ENCODE measurements at places on chromosomes 2 and 18.
A peak's percentile ranks its signal among the peaks of the same experiment; 100 is the strongest.

GRCh38 chr2:30766666-30767065 lies 40.6 kb downstream of the CAPN13 start:
- H3K4me3 ChIP-seq = no peak overlapping the region
- H3K36me3 ChIP-seq = no peaks in the 10 kb centered on the region
- H3K27me3 ChIP-seq = peaks cover 28% of the 10 kb centered on the region
- no peak for ATAC-seq

DNA sequence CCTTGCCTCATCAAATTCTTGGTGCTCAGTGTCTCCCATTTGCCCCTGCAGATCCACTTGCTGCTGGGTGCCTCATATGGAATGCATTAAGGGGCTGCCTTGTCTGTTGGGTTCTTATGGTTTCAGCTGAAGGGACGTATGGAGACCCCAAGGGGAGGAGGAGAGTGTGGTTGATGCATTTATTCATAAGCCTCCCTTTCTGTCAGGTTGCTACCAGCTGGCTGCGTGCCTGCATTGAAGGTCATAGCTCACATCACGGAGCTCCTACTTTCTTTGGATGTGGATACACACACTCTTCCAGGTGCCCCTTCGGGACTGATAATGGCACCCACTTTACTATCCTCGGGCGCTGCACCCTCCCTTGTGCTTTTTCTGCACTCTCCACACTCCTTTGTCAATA lies 377.9 kb downstream of the SLC4A3 start:
- H3K27ac ChIP-seq = no peak overlapping the region
- H3K4me3 ChIP-seq = no peak overlapping the region
- peaks cover 6% of the 10 kb centered on the region for H3K27me3 ChIP-seq
- H3K4me1 ChIP-seq = no peaks in the 10 kb centered on the region

DNA sequence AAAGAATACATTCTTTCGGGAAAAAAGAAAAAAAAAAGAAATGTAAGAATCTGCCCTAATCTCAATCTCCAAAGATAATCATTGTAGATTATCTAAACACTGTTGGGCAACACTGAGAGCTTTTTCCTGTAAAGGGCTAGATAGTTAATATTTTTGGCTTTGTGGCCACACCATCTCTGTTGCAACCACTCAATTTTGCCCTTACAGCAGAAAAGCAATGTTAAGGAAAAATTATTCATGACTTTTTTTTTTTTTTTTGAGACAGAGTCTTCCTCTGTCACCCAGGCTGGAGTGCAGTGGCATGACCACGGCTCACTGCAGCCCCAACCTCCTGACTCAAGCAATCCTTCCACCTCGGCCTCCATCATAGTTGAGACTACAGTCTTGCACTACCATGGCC lies 17.3 kb upstream of the FZD5 start:
- no peak for ATAC-seq
- no peak overlapping the region for H3K4me3 ChIP-seq
- peaks cover 16% of the 10 kb centered on the region for H3K27me3 ChIP-seq
- H3K4me1 ChIP-seq = no peaks in the 10 kb centered on the region

- H3K27me3 ChIP-seq = peaks cover 12% of the 10 kb centered on the region
- peaks cover 48% of the 10 kb centered on the region for H3K36me3 ChIP-seq
- peak overlapping the region; percentile 100 for H3K27ac ChIP-seq
- H3K4me1 ChIP-seq = peaks cover 15% of the 10 kb centered on the region
Measured at GRCh38 chr2:149587950-149588487, 444 bp upstream of the MMADHC start.

- H3K4me1 ChIP-seq = peaks cover 34% of the 10 kb centered on the region
- peak overlapping the region; percentile 84 for H3K27ac ChIP-seq
- no peak overlapping the region for H3K4me3 ChIP-seq
- H3K27me3 ChIP-seq = no peaks in the 10 kb centered on the region
Measured at GRCh38 chr18:63169853-63170252, 149.7 kb downstream of the BCL2 start.

DNA sequence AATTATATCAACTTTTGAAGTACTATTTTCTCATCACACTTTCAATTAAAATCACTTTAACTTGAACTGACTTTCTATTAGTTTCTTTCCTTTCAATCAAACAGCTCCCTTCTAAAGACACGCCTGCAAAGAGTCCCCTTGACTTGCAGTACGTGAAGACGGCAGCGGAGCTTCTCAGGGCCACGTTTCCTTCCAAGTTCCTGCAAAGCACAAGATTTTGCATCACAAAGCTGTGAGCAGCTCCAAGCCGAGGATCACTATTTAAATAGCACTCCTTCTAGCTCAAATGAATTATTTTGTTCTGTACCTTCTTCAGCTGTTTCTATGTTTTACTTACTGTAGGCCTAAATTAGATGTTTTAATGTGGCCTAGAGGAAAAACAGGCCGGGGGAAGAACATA lies 30.8 kb downstream of the SH3YL1 start:
- no peak overlapping the region for H3K27ac ChIP-seq
- no peaks in the 10 kb centered on the region for H3K4me1 ChIP-seq
- no peak overlapping the region for H3K4me3 ChIP-seq
- no peak for ATAC-seq
- H3K27me3 ChIP-seq = no peaks in the 10 kb centered on the region

DNA sequence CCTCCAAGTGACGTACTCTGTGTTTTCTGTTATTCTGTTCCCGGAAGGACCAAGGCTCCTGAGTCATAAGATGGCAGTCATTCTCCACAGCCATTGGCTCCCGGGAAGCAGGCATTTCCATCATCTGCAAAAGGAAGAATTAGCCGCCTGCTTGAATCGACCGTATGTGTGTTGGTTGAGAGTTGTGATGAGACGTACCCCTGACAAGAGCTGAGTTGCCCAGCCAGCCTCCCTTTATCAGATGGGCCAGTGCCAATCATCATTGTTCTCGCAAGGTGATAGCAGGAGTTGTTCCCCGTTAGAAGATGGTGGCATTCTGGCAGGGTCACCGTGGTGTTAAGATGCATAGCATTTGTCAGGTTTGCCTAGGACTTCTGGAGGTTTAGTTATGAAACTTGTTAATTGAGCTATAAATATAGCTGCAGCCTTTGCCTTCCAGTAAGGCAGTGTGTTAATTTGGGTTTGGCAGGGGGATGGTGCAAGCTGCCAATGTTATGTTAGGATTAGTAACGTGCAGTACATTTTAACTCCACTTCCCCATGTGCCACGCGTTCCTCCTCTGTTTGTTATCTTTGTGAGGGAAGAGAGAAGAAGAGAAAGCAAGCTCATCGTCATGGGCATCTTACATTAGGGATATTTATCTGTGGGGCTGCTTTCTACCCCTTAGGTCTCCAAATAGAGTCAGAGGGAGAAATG lies 652.7 kb upstream of the FANCL start:
- no peaks in the 10 kb centered on the region for H3K36me3 ChIP-seq
- ATAC-seq = no peak
- no peak overlapping the region for H3K4me3 ChIP-seq
- peaks cover 7% of the 10 kb centered on the region for H3K27me3 ChIP-seq
- H3K27ac ChIP-seq = no peak overlapping the region

GRCh38 chr2:111923276-111923804 lies 24.9 kb downstream of the MERTK start:
- ATAC-seq = no peak
- no peak overlapping the region for H3K27ac ChIP-seq
- H3K4me1 ChIP-seq = peaks cover 6% of the 10 kb centered on the region
- H3K4me3 ChIP-seq = no peak overlapping the region

DNA sequence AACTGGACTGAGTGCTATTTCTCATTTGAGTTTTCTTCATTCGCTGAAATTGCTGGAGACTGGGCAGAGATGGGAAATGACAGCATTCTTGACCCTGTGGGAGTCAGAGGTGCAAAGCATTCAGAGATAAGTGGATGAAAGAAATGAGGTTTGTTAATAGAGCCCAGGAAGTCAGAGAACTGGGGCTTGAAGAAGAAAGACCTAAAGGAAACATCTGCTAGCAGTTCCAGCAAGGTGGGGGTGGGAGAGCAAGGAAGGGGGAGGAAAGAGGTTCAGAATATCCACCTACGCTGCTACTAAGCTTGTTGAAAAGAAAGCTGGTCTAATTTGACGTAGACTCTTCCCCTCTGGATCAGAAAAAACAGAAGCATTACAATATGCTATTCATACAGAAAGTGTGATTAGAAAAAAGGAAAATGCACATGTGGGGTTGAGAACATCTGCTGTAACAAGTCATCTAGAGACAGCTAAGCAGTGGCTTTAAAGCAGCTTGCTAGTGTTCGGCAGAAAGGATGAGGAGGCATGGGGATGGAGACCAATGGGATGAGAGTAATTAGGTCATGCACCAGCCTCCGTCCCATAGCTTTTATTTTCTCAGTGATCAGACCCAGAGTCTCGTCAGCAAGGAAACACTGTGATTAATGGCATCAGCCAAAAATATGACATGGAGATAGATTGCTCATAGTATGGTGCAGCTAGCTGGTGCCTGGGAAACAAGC lies 29.7 kb downstream of the NAB1 start:
- H3K4me1 ChIP-seq = peaks cover 45% of the 10 kb centered on the region
- H3K4me3 ChIP-seq = peak overlapping the region; percentile 66
- peaks cover 39% of the 10 kb centered on the region for H3K36me3 ChIP-seq

DNA sequence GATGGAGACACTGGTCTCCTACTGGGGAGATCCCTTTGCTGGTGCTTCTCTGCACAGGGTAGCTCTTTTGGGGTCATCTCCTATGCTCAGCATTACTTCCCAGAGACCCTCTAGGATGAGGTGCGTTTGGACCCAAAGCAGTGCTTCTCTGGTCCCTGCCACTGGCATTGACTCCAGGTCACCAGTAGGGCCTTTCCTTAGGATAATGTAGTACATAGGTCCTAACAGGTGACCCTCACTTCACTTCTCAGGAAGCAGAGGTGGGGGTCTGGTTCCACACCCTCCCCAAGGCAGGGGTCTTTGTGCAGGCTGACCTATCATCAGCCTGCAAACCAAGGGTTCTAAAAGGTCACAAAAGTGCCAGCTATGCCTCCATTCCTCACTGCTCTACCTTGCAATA lies 145.8 kb upstream of the HS6ST1 start:
- H3K4me1 ChIP-seq = no peaks in the 10 kb centered on the region
- H3K4me3 ChIP-seq = no peak overlapping the region
- ATAC-seq = no peak
- H3K27ac ChIP-seq = no peak overlapping the region
- H3K36me3 ChIP-seq = no peaks in the 10 kb centered on the region
- H3K27me3 ChIP-seq = peaks cover 3% of the 10 kb centered on the region

DNA sequence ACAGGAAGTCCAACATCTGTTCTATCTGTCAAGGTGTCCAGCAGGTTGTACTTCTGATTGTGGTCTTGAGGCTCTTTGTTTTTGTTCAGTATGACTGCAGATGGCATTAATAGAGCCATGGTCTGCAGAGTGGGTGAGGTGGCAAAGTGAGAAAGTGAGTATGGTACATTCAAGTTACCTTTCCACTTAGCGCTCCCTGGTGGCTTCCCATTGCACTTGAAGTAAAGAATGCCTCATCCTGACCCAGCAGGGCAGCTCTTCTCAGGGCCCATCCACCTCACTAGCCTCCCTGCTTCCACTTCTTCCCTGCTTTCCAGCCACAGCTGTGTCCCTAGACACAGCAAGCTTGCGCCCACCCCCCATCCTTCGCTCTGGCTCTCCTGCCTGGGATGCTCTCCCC lies 148.0 kb upstream of the ALPP start:
- peaks cover 18% of the 10 kb centered on the region for H3K4me1 ChIP-seq
- no peaks in the 10 kb centered on the region for H3K27me3 ChIP-seq
- H3K36me3 ChIP-seq = no peaks in the 10 kb centered on the region
- H3K27ac ChIP-seq = no peak overlapping the region
- peak; percentile 53 for ATAC-seq

- H3K27ac ChIP-seq = peak overlapping the region; percentile 84
- peak; percentile 75 for ATAC-seq
- peak overlapping the region; percentile 44 for H3K4me3 ChIP-seq
Measured at GRCh38 chr2:241064008-241064801, 37.9 kb downstream of the MTERF4 start.

- H3K4me3 ChIP-seq = no peak overlapping the region
- no peaks in the 10 kb centered on the region for H3K27me3 ChIP-seq
- ATAC-seq = no peak
- no peaks in the 10 kb centered on the region for H3K4me1 ChIP-seq
- no peaks in the 10 kb centered on the region for H3K36me3 ChIP-seq
Measured at GRCh38 chr18:30485078-30485477, 557.5 kb downstream of the DSC3 start.

DNA sequence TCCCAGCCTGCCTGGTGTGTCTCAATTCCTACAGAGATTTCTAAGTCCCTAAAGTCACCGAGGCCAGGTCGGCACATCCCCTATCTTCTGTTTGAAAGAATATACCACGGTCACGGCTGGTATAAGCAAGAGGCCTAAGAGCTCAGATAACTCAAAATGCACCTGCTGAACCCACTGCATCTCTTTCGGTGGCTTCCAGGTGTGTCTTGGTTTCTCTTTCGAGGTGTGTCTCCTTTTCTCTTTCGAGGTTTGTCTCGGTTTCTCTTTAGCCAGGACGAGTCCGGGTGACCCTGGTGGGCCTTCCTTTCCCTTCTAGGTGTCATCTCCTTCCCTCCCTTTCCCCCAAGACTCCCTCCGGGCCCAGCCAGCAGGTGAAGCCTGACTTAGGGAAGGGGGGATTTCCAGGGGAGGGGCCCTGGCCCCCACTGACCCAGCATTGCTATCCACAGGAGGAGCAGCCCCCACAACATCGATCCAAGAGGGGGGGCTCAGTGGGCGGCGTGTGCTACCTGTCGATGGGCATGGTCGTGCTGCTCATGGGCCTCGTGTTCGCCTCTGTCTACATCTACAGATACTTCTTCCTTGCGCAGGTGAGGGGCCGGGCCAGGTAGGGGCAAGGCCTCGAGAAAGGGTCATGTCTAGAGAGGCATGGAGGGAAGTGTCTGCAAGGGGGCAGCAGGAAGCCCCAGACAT lies 8.4 kb downstream of the ITM2C start:
- H3K27ac ChIP-seq = no peak overlapping the region
- H3K4me1 ChIP-seq = peaks cover 12% of the 10 kb centered on the region
- H3K36me3 ChIP-seq = peaks cover 6% of the 10 kb centered on the region

- peaks cover 10% of the 10 kb centered on the region for H3K27me3 ChIP-seq
- H3K4me3 ChIP-seq = no peak overlapping the region
- no peak overlapping the region for H3K27ac ChIP-seq
- H3K4me1 ChIP-seq = no peaks in the 10 kb centered on the region
- no peak for ATAC-seq
Measured at GRCh38 chr2:175233135-175233719, 51.7 kb upstream of the ATP5MC3 start.

DNA sequence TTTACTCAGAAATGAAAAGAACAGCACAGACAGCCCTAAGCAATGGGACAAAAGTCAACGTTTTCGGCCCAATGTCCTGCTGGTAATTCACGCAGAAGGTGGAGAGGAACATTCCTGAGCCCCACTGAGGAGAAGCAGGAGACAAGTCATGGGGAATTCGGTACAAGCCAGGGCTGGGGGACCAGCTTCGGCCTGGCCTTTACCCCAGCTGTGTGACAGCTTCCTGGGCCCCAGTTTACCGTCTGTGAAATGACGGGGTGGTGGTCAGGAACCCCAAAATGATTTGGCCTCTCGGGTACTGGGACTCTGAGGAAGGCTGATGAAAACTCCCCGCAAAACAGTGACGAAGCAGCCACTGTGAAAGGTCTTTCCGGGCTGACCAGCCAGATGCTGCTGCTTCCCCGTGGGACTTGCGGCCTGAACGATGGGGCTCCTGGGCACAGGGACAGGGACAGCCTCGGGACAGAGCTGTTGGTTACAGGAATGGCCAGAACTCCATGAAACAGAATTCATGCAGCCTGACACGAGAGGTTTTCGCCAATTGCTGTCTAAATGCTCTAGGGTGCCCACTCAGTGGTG lies 21.6 kb downstream of the KIF1A start:
- ATAC-seq = no peak
- H3K27ac ChIP-seq = no peak overlapping the region
- H3K36me3 ChIP-seq = no peaks in the 10 kb centered on the region
- peaks cover 26% of the 10 kb centered on the region for H3K27me3 ChIP-seq
- no peaks in the 10 kb centered on the region for H3K4me1 ChIP-seq
